GM18507 (cell line): ENCODE measurements at places on chromosomes 3 and 15.

DNA sequence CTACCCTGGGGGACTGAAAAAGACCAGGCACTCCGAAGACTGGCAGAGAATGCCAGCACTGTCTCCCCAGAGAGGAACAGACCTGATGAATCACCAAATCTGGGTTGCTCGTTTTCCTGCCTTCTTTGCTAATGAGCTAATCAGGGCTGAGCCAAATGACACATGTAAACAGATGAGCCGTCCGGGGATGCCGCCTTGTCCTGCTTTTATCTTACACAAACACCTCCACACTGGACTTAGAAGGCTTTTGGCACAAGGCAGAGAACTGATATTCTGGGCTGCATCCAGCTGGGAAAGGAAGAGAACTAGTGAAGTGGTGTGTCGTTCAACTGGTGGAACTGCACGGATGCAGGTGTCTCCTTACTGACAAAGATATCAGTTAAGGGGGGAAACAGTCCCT, 88.1 kb downstream of the MECOM start:
- no peak for DNase-seq

GRCh38 chr3:115165701-115166100, 18.6 kb upstream of the ZBTB20 start:
- DNase-seq: no peak

- DNase-seq: no peak
Observed at GRCh38 chr15:82641129-82641798, 5.9 kb downstream of the CPEB1 start.

GRCh38 chr15:68930268-68931022, at the start of gene SPESP1:
Gene SPESP1, plus strand, starts transcription at chr15:68930525. Its CDS starts 129 bp downstream, at chr15:68930654.
- DNase-seq: no peak

GRCh38 chr3:130851277-130851676, 42.6 kb upstream of the ATP2C1 start:
- no peak for DNase-seq

DNA sequence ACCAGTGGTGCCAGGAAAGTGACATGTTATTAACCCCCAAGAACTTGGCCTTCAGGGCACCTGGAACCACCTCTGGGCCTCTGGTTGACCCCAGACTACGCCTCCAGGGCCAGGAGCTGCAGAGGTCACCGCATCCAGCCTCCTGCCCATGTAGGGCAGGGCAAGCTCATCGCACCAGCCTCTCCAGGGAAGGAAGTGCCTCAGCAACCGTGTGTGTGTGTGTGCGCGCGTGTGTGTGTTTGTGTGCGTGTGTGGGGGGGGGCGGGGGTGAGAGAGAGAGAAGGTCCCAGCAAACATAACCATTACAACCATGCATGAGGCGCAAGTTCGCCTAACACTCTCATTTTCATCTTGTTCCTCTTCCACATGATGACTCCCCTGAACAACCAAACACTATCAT, 31.8 kb downstream of the RAB6B start:
- no peak for DNase-seq

- no peak for DNase-seq
Observed at GRCh38 chr15:36886191-36886590, 214.2 kb downstream of the MEIS2 start.

GRCh38 chr15:39344662-39345141, 236.2 kb upstream of the THBS1 start:
- DNase-seq: no peak

DNA sequence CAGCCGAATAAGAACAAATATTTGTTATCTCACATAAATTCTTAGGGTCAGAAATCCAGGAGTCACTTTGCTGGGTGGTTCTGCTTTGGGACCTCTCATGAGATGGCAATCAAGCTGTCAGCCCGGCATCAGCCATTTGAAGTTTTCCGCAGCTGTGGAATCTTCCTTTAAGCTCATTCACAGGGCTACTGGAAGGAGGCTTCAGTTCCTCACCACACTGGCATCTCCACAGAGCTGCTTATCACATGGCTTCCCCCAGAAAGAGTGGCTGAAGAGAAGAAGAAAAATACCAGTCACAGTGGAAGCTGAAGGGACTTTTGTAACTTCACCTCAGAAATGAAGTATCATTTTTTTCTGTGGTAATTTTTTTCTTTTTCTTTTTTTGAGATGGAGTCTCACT, 267.7 kb downstream of the CHL1 start:
- DNase-seq: no peak

- no peak for DNase-seq
Observed at GRCh38 chr15:42670451-42670850, 66.5 kb downstream of the CDAN1 start.

GRCh38 chr3:48625600-48625999, 4.0 kb upstream of the TMEM89 start:
- DNase-seq: no peak

GRCh38 chr15:40449275-40449674, 8.5 kb downstream of the BAHD1 start:
- DNase-seq: no peak

DNA sequence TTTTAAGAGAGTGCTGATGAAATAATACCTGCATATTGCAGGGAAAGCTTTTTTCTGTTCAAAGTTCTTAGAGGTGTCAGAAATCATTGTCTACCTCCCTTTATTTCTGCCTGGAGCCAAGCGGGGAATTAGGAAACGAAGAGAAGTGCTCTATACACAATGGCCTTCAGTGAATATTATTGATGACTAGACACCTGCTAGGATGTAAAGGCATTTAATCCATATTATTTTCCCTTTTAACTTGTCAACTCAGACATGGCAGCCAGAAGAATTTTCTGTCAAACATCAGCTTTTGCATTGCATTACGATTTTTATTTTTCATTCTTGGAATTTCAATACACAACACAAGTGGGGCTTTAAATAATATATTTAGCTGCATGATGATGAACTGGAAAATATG, 24.7 kb downstream of the CADM2 start:
- no peak for DNase-seq

DNA sequence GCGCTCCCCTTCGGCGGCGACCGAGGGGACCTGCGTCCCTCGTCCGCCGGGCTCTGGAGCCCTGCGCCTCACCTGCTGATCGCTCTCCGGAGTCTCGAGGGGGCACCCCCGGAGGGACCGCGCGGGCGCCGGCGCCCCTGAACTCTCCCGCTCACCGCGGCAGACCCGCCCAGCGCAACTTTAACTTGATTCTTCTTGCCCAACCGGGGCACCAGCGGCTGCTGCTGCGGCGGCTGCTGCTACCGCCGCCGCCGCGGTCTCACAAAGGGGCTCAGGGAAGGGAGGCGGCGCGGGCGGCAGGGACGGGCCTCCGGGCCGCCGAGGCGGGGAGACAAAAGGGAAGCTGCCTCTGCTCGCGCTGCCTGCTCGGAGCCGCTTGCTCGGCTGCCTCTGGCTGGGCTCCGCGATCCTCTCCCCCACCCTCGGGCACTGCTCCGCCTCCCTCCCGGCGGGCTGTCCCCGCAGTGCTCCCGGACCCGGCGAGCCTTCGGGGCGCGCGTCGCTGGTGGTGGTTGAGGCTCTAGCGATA, at the start of gene PPM1L:
Gene PPM1L (plus strand): TSS at position 456 of the 529 bp plus-strand sequence.
- no peak for DNase-seq

GRCh38 chr15:85618956-85619491, 175.7 kb downstream of the KLHL25 start:
- no peak for DNase-seq

DNA sequence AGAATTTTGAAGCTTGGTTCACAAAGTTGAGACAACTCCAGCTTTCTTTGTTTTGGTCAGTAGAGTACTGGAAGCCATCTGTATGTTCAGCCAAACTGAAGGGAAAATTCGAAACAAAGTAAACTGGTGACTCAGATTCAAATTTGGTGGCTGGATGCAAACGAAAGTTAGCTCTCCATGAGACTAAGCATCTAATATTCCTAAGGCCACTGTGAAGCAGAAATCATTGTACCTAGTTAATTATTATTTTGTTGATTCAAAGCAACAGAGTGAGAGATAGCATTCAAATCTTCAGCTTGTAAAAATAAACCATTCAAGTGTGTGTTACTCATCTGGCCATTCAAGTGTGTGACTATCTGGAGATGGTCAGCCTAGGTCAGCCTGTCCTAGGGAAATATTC, 42.1 kb downstream of the NR2F2 start:
- no peak for DNase-seq

DNA sequence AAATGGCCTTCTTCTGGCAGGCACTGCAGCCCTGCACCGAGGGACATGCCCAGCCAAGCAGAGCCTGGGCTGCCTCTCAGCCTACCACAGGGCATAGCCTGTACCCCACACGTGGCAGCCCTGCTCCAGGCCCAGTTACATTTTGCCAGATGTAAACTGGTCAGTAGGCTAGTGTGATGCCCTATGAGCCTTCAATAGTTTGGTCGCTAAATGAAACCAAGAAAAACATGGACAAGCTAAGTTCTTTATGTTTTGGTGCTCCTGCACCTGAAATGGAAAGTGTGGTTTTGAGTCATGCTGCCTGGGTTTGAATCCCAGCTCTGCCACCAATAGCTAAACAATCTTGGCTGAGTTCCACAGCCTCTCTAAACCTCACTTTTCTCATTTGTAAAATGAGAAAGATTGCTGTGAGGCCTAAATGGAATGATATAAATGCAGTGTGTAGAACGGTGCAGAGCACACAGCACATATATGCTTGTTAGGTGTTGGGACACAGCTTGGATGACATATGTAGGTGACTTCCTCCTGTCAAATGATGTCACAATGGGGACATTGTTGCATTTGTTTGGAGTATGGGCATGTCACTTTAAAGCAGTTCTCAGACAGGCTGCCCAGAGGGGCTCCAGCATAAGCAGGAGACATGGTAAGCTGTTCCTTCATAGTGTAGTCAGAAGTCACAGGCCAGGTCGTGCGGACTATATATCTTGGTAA, 57.4 kb downstream of the ZBTB38 start:
- DNase-seq: no peak

- no peak for DNase-seq
Observed at GRCh38 chr3:128080323-128081080, 28.3 kb downstream of the SEC61A1 start.

DNA sequence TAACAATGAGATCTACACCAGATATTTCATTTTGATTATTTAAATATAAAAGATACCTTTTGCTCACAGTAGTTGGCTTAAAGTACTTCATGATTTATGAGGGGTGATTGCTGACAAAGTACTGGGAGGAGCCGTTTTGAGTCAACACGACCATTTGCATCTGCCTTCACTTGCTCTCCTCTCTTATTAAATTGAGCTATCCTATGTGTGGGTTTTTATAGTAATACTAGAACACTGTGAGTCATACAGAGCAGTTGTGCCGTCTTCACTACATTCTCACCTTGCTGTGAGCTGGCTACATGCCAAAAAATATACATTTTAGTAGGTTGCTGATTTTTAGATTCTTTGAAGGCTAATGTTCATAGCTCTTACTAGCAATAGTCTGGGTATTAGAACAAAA, 161.2 kb downstream of the ALCAM start:
- no peak for DNase-seq

GRCh38 chr3:193812078-193812725, 219.2 kb downstream of the OPA1 start:
- DNase-seq: no peak

DNA sequence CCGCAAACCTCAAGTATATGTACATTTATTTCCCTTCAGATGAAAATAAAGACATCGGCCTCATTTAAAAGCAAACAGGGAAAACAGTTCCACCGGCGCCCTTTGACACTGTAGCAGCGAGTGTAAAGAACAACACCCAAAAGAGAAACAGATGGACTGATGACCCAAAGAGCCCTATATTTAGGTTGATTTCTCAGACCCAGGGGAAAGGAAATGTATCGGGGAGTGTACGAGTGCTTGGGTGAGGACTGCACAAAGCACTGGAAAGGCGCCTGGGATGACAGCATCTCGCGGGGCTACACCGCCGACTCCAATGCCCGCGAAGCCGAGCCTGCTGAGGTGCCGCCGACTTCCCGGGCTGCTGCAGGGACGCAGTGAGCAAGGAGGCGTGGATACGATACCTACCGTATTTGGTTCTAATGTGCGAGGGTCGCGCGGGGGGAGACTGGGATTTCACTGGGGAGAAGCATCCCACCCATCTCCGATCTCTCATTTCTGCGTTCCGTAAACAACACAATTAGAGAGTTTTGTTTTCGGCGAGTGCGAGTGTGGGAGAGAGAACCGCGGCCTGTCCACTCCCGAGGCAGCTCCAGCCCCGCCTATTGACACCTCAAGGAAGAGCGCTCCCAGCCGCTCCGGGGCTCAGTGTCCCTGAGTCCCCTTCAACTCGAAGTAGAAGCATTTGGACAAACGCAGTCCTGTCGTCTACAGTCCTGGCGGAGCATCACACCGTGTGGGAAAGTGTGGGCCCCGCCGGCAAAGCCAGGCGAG, 2.0 kb downstream of the MECOM start:
- DNase-seq: no peak

DNA sequence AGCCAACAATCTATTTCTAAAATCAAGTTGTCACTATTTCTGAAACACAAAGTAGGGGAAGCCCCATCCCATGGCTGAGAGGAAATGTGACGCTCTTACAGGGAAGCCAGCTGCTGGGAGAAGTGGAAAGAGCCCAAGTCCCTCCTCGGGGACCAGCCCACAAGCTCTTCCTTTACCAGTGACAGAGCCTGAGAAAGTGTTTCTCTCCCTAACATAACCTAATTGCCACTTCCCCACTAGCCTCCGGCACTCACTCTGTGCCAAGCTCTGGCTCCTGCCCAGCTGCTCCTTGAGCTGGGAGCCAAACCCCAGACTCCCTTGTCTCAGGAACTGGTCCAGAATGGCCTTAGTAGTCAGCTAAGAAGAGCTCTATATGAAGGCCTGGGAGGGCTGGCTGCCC, 42.9 kb downstream of the TNFAIP8L3 start:
- DNase-seq: no peak

GRCh38 chr3:104832530-104832929, 534.2 kb upstream of the ALCAM start:
- no peak for DNase-seq

DNA sequence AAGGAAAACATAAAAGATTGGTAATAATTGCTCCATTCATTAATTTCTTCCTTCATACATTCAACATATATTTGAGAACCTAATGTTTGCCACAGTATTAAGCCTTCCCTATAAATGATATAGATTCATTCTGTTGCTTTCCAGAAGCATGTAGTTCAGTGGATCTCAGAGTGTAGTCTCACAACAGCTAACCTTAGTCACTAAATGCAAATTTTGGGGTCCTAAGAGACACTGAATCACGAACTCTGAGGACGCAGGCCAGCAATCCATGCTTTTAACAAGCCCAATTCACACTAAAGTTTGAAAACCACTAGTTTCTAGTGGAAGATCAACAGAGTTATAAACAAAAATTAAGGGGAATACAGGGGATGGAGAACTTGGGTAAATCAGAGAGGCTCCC, 7.2 kb upstream of the AQR start:
- DNase-seq: no peak

GRCh38 chr15:95998935-95999334, 331.6 kb upstream of the NR2F2 start:
- DNase-seq: no peak

- no peak for DNase-seq
Observed at GRCh38 chr15:47399100-47399499, 318.2 kb upstream of the SEMA6D start.

GRCh38 chr3:138949002-138949418, 2.0 kb downstream of the FOXL2NB start:
- DNase-seq: no peak
